Stimulated activated CD4-positive, alpha-beta T cell treated with anti-CD3 and anti-CD28 coated beads, Interleukin-15, amount 100 ng/mL, for 1 hour (primary cell): ENCODE measurements at places on chromosomes 3 and 15.

GRCh38 chr3:188881954-188882641 is 289.7 kb upstream of the TPRG1 start:
- no peak for DNase-seq

- DNase-seq = no peak
Observed at GRCh38 chr15:81516461-81516860, 142.4 kb upstream of the TMC3 start.

- DNase-seq = no peak
Observed at GRCh38 chr3:126866175-126866759, 116.6 kb upstream of the PLXNA1 start.

GRCh38 chr15:80228959-80229610 is 22.9 kb downstream of the CTXND1 start:
- DNase-seq = no peak

DNA sequence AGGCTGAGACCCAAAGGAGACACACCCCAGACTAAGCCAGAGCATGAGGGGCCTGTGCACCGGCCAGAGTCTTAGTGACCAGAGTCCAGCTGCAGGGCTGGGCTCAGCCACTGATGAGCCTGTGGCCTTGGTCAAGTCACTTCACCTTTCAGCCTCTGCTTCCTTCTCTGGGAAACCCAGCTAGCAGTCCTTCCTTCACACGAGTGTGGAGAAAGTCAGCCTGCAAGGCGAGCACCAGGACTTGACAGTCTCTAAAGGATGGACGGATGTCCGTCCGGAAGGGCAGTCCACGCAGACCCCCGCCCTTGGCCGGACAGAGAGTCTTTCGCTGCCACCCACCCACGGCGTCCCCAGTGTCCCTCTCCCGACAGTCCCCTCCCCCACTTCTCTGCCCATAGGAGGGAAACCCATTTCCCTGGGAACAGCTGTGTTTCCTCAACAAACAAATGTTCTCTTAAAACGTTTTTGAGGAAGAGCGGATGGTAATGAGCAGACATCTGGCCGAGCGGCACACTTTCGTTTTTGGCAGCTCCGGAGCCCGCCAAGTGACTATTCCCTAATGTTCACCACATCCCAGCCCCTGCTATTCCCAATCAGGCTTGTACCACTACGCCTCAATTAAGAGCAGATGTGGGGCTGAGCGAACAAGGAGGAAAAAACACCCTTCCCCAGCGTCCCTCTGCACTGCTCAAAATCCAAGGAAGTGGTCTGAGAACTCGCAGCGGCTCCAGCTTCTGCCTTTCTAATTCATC is 129.1 kb upstream of the SMAD3 start:
- DNase-seq = no peak

DNA sequence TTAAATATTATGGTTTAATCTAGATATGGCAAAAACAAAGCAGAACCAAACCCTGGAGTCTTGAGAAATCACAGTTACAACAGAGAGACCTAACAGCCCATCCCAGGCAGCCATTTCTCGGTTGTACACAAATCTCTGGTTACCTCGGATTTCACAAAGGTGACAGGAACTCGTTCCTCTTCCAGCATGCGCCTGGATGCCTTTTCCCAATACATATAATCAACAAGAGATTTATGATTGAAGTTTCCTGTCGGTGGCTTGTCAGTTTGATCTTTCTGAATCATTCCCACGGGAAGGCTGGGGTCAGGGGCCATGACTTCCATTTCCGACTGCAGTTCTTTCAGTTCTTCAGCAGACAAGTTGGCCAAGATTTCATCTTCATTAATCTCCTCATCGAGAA is 445 bp downstream of the LMOD3 start:
- no peak for DNase-seq
